ENCODE measurements at places on chromosomes 2 and 18.

DNA sequence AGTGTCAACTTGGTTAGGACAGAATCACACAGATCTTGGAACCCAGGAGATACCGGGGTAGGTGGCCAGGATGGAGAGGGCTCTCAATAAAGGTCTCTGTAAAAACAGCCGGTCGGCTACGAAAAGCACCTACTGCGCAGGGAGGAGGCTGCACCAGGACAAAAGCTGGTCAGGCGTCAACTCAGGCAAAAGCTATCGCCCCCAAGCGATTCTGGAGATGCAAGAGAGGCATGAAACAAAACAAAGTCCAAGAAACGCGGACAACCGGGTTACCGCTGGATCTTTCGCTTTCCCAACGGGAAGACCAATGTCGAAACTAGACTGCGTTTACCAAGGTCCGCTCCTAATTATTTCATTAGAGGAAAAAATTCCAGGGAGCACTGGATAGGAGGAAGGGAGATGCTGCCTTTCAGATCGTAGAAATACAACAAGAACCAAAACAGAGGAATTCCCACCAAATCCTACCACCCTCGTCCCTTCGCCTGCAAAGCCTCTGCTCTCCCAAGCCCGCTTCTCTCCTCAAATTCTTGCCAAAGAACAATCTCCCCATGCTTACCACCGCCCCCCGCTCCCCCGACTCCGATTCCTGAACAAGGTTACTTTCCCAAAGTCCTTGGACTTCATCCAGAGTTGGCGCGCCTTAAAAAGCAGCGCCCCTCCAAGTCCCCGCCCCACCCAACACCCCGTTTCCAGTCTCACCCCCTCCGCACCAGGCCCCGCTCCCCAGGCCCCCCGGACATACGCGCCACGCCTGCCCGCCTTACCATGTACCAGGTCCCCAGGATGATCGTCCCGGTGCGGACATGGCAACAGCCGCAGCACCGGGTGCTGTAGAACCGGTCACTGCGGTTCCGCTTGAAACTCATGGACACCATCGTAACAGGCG lies 539 bp downstream of the LAPTM4A start:
- DNase-seq = peak; percentile 35

DNA sequence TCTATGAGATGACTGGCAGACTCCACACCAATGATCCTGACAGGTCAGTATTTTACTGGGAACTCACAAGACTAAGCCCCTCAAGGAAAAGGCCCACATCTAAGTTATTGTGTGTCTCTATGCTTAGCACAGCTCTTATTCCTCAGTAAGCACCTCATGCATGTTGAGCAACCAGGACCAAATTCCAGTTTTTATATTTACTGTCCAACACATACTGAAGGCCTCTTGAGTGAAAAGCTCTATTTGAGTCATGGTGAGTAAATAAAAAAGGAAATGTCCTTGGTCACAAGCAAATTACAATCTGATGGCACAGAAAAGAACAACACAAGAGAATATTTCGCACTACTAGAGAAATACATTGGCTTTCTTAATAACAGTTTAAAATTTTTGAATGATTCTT lies 87.9 kb upstream of the ETAA1 start:
- no peak for DNase-seq

DNA sequence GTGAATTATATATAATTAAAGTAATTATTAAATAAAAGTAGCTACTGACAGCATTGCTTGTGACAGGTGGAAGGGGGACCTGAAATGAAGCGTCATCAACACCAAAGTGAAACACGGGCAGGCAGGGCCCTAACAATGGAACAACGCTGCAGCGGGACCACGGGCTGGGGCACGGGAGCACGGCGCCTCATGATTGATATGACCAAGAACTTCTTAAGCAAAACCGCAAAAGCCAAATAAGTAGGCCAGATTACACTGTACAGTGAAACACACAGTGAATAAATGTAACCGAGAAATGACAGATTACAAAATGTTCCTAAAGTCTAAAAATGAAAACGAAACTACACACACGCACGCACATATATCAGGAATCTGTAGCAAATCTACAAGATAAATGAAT lies 81.4 kb downstream of the SNTG2 start:
- DNase-seq = no peak

- no peak for DNase-seq
Measured at GRCh38 chr2:173184031-173185004, 108.7 kb downstream of the MAP3K20 start.

GRCh38 chr18:65620076-65620696 lies 130.6 kb upstream of the CDH7 start:
- DNase-seq = no peak

- DNase-seq = no peak
Measured at GRCh38 chr2:95287806-95288205, 9.3 kb upstream of the KCNIP3 start.

DNA sequence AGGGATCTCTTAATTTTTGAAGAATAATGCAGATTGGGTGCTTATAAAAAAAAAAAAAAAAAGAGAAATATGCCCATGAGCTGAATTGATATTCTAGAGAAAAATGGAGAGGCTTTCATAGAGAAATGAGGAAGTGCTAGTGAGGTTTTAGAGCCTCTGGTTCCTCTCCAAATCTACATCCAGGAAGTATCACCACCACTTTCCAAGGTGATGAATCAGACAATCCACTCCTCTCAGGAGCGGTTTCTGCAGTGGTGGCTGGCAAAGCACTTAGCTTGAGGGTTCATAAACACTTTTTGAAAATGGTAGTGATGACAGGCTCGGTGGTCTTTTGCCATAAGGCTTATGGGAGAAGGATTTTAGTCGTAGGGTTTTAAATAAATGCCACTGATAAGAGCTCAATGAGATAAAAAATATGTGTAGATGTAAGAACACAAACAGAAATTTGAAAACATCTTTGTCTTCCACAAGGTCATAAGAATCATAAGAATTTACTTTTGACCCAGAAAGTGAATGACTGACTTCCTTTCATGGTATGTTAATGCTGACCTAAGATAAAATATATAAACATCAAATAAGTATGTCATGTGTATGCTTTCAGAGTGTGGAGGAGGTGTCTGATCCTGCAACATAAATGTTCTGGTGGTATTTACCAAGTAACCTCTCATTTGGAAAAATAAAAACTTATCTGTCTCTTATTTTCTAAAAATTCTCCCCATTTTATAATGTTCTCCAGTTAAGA lies 42.1 kb upstream of the DSG1 start:
- no peak for DNase-seq

DNA sequence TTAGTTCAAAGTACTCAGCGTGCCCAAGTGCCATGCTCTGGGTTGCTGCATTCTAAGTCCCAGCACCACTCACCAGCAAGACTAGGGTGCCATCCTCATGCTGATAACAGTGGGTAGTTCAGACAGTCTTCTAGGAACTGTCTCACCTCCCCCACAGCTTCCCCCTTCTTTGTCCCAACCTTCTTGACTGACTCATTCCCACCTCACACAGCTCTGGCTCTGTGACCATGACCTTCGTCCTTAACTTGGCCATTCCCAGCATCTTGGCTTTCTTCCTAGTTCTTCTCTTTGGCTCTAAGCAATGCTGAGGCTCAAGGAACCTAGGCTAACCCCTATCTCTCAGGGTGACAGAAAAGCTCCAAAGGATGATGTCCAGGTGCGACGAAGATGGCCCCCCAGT lies 20.0 kb upstream of the CXCR4 start:
- DNase-seq = no peak

DNA sequence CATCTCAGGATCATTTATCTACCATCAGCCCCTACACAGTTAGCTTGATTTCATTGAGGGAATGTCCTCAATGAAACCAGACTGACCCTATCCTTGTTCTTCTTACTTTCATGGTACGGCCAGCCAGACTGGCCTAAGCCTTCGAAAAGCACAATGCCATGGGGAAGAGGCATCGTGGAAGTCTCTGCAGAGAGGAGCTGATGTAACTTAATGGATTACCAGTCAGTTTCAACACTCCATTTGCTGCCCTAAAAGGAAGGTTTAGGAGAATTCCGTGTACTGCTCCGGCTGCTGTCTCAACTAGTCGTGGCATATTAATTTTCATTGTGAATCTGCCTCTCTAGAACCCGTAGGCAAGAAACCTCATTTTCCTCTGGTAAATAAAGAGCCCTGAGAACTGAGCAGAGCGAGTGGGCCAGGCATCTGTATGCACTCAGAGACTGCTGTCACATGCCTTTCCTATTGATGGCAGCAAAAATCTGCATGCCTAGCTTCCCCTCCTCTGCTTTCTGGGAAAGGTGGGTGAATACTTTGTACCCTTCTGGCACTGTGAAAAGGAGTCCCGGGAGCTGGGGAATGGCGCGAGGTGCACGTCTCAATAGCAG lies 184.9 kb downstream of the KLHL29 start:
- DNase-seq = no peak

DNA sequence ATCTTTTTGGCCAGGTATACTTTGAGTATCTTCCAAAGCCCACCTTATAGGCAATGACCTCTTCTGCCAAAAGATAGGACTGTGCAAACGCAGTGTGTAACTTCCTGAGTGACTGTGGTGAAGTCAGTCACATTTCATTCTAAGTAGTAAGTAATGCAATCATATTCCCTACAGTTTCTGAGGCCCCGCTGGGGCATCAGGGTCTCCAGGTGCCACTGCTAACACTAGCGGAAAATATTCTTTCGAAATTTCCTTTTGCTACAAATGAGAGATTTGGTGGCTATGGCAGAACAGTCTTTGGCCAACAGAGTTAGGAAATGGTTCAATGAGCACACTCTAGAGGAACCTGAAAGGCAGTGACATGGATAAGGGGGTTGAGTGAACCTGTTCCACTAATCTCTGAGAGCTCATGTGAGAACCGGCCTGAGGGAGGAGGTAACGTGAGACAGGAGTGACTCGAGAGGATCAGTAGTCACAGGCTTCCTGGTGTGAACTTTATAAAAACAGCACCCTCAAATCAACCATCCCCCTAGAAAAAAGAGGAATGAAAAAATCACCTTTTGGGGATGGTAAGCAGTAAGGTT lies 102.6 kb upstream of the LPIN2 start:
- DNase-seq = no peak

- DNase-seq = no peak
Measured at GRCh38 chr18:2312440-2312839, 258.9 kb downstream of the METTL4 start.

GRCh38 chr2:125566422-125566821 lies 1089.5 kb upstream of the GYPC start:
- no peak for DNase-seq

DNA sequence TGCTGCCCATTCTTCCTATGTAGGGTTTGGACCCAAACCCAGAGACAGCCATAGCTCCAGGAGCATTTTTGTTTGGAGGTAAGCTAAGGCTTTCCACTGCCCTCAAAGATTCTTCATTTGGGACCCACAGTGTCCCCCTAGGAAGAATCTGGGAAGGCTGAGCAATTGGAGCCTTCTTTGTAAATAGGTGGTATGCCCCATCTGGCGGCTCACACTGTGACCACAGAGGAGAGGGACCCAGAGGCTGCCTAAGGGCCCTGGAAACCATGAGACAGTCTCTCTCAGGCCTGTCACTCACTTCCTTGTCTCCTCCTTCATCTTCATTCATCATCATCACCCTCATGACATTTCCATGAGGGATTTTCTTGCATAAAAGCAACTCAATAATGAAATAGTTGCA lies 215.4 kb upstream of the OSR1 start:
- DNase-seq = no peak

DNA sequence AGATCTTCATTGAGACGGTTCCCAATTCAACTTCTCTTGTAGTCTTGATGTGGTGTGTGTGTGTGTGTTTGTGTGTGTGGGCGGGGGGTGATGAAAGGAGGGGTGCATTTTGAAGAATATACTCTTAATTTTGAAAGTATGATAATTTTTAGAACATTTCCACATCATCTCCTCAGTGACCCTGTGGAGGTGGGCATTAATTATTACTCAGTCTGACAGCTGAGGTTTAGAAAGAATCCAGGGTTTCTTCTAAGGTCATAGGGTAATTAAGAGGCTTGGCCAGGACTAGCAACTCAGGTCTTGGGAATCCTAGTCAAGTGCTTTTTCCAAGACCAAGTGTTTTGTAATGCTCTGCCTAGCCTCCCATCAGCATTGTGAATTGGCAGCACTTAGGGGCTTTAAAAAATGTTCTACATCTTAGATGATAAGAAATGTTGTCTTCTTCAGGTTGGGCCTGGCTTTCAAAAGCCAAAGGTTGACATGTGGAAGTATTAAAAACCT lies 100.5 kb downstream of the SPTBN1 start:
- DNase-seq = no peak

- DNase-seq = no peak
Measured at GRCh38 chr2:236526455-236527158, 43.0 kb upstream of the ACKR3 start.

DNA sequence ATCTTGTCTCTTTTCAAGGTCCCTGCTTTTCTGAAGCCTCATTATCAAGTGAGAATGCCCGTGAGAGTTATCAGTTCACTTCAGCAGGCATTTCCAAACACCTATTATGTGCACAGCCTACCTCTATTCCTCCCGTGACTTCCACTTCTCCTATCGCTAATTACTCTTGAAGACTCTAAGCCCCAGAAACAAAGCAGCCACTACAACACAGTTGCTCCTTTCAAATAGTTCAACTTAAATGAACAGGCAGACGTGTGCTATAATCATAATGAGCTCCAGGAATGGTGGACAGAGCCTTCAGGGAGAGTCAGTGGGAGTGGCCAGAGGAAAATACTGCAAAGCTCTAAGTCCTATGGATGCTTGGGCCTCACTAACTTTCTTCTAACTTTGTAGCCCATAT lies 159.0 kb downstream of the RDH14 start:
- DNase-seq = no peak

GRCh38 chr2:173545364-173545763 lies 190.7 kb downstream of the CDCA7 start:
- no peak for DNase-seq

GRCh38 chr18:29501952-29502351 lies 1325.0 kb upstream of the CDH2 start:
- no peak for DNase-seq

DNA sequence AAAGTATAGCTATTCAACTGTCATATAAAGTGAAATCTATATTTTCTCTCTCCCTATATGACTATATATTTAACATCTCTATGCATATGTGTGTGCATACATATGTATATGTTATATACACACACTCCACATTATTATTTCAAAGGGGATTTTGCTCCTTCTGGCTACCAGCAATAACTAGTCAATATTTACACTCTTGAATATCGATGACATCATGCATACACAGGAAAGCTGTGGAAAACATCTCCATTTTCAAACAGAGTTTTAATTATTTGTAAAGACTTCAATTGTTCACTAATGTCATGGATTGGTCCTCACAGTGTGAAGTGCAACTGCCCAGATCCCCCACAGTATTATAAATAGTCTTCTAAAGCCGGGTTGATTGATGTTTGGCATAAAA lies 195.9 kb upstream of the TCF4 start:
- no peak for DNase-seq

Measured in NCI-H526 treated with DMSO at 0.1 percent for 48 hours (cell line).